ENCODE measurements at places on chromosomes 4 and X.

GRCh38 chrX:41692162-41692749 lies 3.5 kb downstream of the GPR34 start:
- DNase-seq, result no peak
- peaks cover 3% of the 10 kb centered on the region for H3K27me3 ChIP-seq
- no peaks in the 10 kb centered on the region for H3K4me1 ChIP-seq
- H3K36me3 ChIP-seq, result no peaks in the 10 kb centered on the region
- no peak overlapping the region for H3K27ac ChIP-seq
- no peak overlapping the region for H3K4me3 ChIP-seq

- H3K27ac ChIP-seq, result no peak overlapping the region
- H3K36me3 ChIP-seq, result no peaks in the 10 kb centered on the region
- H3K4me1 ChIP-seq, result no peaks in the 10 kb centered on the region
- H3K27me3 ChIP-seq, result no peaks in the 10 kb centered on the region
Observed at GRCh38 chr4:83180431-83180968, 66.0 kb upstream of the PLAC8 start.

DNA sequence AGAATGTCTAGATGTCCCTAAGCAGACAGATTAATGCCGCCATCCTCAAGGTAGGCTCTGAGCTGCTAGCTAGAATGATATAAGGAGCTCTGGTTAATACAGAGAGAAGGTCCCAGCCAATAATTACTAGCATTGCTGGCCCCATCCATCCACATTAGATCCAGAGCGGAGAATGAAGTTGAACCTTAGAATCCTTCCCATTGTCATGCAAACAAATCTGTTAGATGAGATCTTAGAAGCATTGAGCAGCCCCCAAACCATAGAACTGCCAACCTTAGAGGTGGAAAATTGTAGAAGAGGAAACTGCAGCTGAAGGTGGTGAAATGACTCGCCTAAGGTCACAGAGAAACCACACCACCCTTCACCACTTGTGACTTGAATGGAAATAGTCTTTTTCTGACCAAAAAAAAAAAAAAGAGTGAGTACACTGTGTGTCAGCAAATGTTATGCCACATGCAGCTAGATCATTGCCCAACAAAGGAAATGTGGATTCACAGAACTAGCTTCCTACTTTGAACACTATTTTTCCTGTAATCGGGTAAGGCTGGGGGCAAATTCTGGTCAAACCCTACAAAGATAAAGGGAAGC lies 162.1 kb downstream of the SMIM20 start:
- no peaks in the 10 kb centered on the region for H3K4me1 ChIP-seq
- no peaks in the 10 kb centered on the region for H3K27me3 ChIP-seq
- H3K27ac ChIP-seq, result no peak overlapping the region
- H3K36me3 ChIP-seq, result no peaks in the 10 kb centered on the region
- DNase-seq, result no peak

GRCh38 chrX:14922437-14922836 lies 49.2 kb downstream of the MOSPD2 start:
- H3K27ac ChIP-seq, result no peak overlapping the region
- no peak overlapping the region for H3K4me3 ChIP-seq
- H3K4me1 ChIP-seq, result no peaks in the 10 kb centered on the region
- no peak for DNase-seq

DNA sequence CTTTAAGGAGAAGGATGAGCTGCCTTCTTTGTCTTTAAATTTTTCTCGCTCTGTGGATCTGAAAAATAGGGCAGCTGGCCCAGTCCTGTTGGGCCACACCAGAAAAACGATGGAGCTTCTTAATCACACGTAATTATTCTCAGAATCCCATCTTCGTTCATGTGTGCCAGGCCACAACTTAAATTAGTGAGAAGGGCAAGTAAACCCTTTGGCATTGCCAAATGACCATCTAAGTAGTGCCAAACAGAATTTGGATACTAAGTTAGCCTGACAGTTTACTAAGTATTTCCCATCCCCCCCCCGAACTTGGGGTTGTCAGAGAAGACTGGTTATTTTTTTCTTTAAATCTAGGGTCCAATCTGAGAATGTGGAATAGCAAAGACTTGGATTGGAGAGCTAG lies 62.0 kb downstream of the CASP3 start:
- H3K27ac ChIP-seq, result peak overlapping the region; percentile 16
- H3K27me3 ChIP-seq, result no peaks in the 10 kb centered on the region
- peak; percentile 60 for DNase-seq

- no peak for DNase-seq
- H3K27me3 ChIP-seq, result no peaks in the 10 kb centered on the region
- H3K4me3 ChIP-seq, result no peak overlapping the region
- peaks cover 53% of the 10 kb centered on the region for H3K36me3 ChIP-seq
Observed at GRCh38 chrX:150773634-150774033, 80.4 kb downstream of the MTMR1 start.

GRCh38 chr4:107631560-107631959 lies 88.5 kb downstream of the PAPSS1 start:
- H3K27ac ChIP-seq, result no peak overlapping the region
- H3K27me3 ChIP-seq, result no peaks in the 10 kb centered on the region
- no peaks in the 10 kb centered on the region for H3K36me3 ChIP-seq
- DNase-seq, result no peak
- no peaks in the 10 kb centered on the region for H3K4me1 ChIP-seq

- H3K27ac ChIP-seq, result no peak overlapping the region
- H3K27me3 ChIP-seq, result no peaks in the 10 kb centered on the region
- DNase-seq, result no peak
- no peak overlapping the region for H3K4me3 ChIP-seq
- H3K4me1 ChIP-seq, result no peaks in the 10 kb centered on the region
Observed at GRCh38 chr4:121567748-121568147, 129.0 kb downstream of the ANXA5 start.

GRCh38 chr4:156781852-156782251 lies 189.7 kb downstream of the PDGFC start:
- H3K4me3 ChIP-seq, result no peak overlapping the region
- H3K27me3 ChIP-seq, result no peaks in the 10 kb centered on the region
- no peaks in the 10 kb centered on the region for H3K36me3 ChIP-seq
- H3K27ac ChIP-seq, result no peak overlapping the region
- H3K4me1 ChIP-seq, result no peaks in the 10 kb centered on the region
